Foreskin fibroblast (primary cell): ENCODE measurements at places on chromosomes 3 and 15.

GRCh38 chr15:100318880-100319279 is 22.9 kb downstream of the ADAMTS17 start:
- DNase-seq, result no peak

GRCh38 chr3:190620886-190621608 is 107.2 kb downstream of the IL1RAP start:
- no peak for DNase-seq

DNA sequence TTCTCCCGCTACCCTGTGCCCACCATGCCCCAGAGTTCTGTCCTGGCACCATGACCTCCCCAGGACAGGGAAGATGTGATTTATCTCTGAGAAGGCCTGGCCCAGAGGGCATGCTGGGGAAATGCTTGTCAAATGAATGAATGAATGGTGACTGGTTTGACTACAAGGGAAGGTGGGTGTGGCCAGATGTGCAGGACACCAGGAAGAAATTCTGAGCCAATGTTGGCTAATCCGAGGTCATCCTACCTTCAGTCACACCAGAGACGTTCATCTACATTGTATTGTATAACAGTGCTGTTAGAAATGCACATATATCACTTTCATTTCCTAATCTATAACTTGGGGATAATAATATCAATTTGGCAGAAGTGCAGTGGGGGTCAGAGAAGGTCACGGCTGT is 138.4 kb downstream of the FAM43A start:
- no peak for DNase-seq

GRCh38 chr15:40743921-40744814 is 10.9 kb downstream of the RMDN3 start:
- DNase-seq, result peak; percentile 83

- DNase-seq, result no peak
Measured at GRCh38 chr3:32009957-32010356, 28.4 kb downstream of the ZNF860 start.

- no peak for DNase-seq
Measured at GRCh38 chr3:73753985-73754384, 129.2 kb upstream of the PDZRN3 start.

- DNase-seq, result no peak
Measured at GRCh38 chr3:197478746-197479668, 76.8 kb downstream of the BDH1 start.

DNA sequence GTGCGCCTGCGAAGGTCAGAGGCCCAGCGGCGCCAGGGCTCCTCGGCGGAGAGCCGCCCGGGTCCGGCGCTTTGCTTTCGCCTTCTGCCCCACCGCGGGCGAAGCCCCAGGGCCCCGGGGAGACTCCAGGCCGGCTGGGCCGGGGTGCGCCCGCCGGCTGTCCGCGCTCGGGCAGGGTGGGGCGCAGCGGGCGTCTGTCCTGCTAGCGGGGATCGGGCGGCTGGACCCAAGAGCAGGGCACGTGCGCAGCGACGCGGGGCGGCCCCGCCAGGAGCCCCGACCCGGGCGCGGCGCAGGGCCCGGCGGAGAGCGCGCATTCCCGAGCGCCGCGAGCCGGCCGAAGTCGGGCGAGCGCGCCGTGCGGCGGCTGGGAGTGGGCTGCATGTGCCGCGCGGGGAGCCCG is 569 bp upstream of the ALDH1A3 start:
- no peak for DNase-seq

DNA sequence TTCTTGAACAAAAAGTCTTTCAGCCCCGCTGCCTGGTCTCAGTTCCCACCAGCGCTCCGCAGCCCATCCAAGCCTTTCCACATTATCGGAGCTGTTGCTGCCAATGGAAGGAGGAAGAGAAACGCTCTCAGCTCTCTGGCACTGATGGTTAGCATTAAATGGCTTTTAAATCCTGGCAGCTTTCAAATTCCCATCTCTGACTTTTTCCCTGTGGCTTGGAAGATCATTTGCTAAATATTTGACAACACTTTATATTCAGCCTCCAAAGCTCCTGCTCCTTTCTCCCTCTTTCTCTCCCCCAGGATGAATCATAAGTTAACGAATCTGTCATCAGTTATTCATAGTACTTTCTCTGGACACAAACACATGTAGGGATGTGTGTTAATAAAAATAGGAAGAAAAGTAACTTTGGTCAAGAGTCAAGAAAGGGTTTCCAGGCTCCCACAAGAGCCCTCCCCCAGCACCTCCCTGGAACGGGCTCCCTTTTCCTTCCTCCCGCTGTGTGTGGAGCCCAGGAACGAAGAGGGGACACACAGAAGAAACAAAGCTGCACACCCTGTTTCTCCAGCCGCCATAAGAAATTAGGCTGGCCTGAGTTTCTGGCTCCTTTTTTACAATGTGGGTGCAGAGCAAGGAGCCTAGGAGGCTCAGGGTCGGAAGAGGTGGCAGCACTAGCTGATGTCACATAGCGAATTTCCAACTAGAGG is 47.6 kb upstream of the TSEN2 start:
- peak; percentile 88 for DNase-seq

DNA sequence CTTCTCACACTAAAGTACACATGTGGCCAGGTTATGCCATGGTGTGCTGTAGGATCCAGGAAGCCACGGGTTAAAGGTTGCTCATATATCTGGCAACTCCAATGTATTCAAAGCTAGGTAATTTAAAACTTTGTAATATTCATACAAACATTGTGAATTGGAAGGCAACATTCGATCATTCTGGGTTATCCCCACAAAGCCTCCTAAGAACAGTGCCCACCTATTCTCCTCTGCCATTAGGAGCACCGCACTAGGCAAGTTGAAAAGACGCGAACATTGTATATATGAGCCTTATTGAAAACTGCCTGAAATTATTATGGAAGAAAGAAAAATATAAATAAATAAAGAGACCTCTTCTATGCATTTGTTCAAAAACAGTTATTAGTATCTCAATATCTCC is 228.2 kb downstream of the IGSF11 start:
- DNase-seq, result no peak

DNA sequence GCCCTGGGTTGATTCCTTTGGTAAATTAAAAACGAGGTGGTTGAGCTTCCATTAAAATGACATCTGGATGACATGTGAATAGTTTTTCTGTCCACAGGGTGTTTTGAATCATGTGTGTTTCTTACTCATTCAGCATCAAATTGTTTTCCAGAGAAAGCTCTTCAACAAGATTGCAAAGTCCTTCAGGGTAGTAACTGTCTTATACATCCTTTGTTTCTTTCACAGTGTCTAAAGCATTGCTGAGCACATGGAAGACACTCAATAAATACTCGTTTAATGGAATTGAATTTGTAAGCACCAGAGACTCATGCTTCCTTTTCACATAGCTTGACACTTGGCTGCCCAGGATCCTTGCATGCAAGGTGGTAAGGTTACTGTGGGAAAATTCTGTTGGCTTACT is 223.1 kb upstream of the CNTN6 start:
- DNase-seq, result no peak

- peak; percentile 57 for DNase-seq
Measured at GRCh38 chr3:43178891-43179366, 73.0 kb upstream of the POMGNT2 start.

DNA sequence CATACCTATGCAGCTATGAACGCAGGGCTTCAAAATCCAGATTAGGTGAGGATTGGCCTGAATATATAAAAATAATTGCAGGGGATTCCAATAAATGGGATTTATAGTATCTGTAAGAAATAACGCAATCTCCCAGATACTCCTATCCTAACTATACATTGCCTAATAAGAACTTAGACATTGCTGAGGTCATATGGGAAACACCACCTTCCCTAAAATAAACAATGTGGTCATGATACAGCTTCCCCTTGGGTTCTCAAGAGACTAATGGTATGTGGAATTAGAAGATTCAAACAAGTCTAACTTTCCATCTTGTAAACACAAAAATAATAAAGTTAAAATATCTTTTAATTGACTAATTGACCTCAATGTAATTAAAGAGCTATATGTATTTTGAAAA is 28.2 kb downstream of the UBE3A start:
- DNase-seq, result no peak

- DNase-seq, result peak; percentile 74
Measured at GRCh38 chr3:101695779-101696372, 9.4 kb upstream of the RPL24 start.

GRCh38 chr3:184540777-184541681 is 20.6 kb upstream of the EPHB3 start:
- no peak for DNase-seq

DNA sequence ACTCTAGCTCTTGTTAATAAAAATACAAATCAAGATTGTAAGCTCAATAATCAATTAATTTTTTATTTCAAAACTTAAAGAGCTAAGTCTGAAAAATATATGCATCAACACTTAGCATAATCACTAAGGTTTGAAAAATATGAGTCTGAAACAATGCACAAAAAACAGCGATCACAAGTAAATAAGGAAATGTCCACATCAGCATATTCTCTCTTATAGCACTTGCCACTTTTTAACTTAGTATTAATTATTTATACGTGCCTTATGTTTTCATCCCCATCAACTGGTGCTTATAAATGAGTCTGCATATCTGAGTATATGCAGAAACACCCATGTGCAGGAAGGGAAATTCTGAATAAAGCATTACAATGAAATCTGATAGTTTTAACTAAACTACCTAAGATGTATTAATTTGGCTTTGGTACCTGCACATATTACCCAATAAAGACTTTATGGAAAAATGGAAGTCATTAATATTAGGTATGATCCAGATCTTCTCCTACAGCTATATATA is 28.3 kb downstream of the AQR start:
- no peak for DNase-seq

GRCh38 chr15:71364117-71364584 is 248.9 kb downstream of the THSD4 start:
- peak; percentile 10 for DNase-seq

- peak; percentile 84 for DNase-seq
Measured at GRCh38 chr3:99901200-99901926, 83.7 kb downstream of the CMSS1 start.

DNA sequence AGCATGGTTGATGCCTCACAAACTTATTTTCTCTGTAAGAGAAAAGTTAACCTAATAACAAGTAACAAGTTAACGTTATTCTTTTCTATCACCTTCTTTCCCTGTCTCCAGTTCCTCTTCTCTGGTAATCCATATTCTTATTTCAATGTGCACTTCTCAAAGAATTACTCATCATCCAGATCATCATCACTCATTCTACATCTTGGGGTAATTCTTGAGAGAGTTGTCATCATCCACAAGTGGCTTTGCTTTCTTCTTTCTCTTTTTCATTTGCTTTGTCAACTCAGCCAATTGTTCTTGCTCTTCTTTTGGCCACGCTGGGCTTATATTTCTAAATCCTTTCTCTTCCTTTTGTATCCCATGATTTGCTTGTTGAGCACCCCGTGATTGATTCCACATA is 20.8 kb upstream of the RNF111 start:
- peak; percentile 45 for DNase-seq

DNA sequence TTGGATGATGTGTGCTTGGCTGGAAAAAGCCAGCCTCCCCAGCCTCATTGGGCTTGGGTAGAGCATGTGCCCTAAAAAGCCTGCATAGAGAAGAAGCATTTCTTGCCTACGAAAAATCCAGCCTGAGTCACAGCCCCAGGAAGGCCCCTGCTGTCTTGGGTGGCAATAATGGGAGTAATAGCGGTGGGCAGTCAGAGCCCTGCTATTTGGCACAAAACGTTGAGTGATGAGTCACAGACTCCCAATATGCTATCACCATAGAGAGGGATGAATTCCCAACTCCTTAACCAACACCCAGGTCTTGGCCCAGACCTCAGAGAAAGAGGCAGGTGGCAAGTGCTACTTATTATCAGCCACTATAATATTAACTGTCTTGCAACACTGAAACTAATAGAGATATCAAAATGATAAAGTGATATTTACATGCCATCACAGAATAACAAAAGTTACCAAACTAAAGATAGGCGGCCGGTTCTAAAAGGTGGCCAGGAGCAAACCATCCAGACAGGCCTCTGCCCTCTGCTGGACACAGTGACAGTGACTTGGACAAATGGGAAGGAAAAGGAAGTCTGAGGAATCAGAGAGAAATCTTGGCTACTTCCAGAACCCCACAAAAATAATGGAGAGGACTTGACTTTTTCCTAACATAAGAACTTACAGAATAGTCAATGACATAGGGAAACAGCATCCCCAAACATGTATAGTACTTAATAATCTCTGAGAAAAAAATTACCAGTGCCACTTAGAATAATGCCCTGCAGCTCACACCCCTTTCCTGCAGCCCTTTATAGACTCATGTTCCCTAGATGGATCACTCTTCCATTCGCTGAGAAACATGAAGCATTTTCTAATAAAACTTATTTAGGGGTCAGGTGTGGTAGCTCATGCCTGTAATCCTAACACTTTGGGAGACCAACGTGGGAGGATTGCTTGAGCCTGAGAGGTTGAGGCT is 51.9 kb upstream of the MUC13 start:
- peak; percentile 94 for DNase-seq

- DNase-seq, result no peak
Measured at GRCh38 chr3:36681867-36682266, 82.5 kb downstream of the DCLK3 start.

- peak; percentile 62 for DNase-seq
Measured at GRCh38 chr3:175208326-175208725, 349.2 kb downstream of the NAALADL2 start.

GRCh38 chr15:59801649-59802048 is 112.5 kb upstream of the BNIP2 start:
- DNase-seq, result no peak

DNA sequence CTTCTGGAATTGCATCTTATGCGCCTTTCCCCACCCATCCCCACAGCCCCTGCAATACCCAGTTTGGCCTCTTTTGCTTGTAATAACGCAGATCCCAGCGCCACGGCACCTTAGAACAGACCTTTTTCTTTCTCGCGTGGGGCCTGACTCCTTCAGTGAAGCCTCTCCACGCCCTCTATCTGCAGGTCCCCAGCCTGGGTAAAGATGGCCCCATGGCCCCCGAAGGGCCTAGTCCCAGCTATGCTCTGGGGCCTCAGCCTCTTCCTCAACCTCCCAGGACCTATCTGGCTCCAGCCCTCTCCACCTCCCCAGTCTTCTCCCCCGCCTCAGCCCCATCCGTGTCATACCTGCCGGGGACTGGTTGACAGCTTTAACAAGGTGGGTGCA is 594 bp downstream of the CRELD1 start:
- peak; percentile 16 for DNase-seq

DNA sequence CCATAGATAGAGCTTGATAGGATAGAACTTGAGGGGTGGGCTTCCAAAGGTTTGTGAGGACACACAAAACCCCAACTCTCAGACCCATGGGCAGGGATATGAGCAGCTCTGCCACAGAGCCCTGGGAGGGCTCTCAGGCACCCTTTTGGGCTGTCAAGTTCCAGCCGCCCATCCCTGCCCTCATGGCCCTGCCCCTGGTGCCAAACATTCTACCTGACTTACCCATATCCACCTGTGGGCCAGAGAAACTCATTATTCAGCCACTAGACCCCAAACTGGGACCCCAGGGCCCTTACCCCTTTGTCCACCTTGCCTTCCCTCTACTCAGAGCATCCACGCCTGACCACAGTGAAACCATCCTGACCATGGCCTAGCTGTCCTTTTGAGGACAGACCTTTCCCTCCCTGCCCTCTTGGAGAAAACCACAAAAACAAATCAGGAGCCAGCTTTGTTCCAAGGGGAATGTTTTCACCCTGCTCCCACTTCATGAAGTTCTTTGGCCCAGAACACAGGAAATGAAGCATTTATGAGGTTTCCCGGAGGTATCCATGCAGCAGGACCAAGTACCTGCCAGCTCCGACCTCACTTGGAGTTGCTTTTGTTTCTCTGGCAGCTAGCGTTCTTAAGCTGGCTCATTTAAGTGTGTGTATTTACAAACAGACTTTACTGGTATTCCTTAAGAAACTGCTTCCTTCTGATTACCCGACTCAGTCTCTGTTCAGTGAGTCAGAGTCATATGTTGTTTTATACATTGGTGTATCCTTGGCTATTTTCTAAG is 34.2 kb upstream of the GALNT15 start:
- peak; percentile 76 for DNase-seq
